Memory B cell (primary cell): ENCODE measurements at places on chromosomes 11 and 22.
A peak's percentile ranks its signal among the peaks of the same experiment; 100 is the strongest.

DNA sequence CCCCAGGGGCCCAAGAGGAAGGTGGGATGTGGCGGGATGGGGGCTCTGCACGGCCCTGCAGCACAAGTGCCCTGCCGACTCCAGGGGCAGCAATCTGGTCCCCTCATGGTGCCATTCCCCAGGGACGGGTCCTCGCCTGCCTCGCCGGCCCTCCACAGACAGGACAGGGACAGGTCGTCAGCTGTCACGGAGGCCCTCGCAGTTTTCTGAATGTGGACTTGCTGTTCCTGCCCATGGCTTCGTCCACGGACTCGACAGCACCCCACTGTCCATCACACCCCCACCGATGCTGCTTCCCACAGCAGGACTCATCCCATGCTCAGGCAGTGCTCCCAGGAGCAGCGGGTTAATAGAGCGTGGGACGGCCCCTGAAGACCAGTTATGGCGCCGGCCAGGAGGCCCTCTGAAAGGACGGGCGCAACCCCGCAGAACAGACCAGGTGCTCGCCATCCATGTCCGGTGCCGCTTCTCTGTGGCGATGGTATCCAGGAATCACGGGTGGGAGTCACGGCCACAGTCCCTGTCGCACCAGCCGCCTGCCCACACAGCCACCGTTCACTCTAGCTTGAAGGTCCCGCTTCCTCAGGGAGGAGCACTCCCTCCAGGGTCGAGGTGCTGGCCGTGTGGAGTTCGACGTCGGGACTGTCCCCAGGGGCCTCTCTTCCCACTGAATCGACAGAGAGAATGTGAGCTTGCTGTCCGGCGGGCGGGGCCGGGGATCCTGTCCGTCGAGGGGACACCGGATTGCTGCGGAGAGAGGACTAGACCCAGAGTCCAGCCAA lies 18.5 kb upstream of the MUC2 start:
- no peak for DNase-seq

DNA sequence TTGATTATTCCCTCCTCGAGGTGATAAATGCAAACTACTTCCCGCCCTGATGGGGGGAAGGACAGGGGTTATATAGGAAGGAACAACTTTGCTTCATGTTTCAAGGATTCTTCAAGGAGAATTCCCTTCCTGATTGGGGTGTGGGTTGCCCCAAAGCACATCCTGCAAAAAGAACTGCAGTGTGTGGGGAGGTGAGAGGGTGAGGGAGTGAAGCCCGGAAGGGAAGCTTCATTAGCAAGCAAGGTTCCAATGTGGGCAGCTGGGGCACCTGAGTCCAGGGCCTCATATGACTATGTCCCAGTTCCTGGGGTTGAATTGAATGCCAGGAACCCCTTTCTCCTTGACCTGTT lies 326.0 kb downstream of the MN1 start:
- DNase-seq: no peak

DNA sequence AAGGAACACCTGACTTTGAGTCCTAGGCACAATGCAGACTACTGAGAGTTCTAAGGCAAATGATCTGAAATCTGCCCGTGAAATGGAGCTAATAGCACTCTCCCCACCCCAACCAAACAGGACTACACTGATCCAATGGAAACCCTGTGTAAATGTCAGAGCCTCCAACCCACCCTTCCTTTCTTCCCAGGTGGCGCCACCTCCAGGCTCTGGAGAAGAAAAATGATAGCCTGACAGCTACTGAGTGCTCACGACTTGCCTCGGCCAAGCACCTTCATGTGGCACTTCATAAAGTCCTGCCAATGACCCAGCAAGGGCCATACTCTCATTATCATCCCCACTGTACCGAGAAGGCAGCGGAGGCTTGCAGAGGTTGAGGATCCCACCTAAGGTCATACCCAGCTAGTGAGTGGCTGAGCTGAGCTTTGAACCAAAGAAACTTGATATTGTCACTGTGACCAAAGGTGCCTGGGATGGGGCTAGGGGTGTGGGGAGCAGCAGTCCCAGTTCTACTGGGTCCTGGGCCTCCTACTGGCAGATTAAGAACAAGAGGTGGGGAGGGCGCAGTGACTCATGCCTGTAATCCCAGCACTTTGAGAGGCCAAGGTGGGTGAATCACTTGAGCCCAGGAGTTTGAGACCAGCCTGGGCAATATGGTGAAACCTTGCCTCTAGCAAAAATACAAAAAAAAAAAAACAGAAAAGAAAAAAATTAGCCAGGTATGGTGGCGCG lies 20.5 kb downstream of the TST start:
- DNase-seq: no peak

DNA sequence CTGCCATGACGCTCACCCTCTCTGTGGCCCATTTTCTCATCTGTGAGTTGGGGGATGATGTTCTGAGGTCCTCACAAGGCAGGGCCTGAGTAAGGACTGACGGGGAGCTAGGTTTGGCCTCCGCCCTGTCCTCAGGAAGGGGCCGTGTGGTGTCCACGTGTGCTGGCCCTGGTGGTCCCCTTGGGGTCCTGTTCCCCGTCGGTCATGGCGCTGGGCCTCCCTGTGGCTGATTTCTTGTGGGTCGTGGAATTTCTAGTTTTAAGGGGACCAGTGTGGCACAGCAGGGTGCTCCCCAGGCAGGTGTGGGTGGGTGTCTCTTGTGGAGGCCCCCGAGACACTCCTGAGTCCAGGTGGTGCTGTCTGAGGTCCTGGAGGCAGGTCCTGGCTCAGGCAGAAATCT lies 5.9 kb downstream of the LINC01488 start:
- no peak for DNase-seq

- DNase-seq: no peak
Measured at GRCh38 chr11:114036147-114036811, 23.2 kb upstream of the ZBTB16 start.

- no peak for DNase-seq
Measured at GRCh38 chr11:88335284-88335683, 2.3 kb downstream of the CTSC start.

- peak; percentile 100 for DNase-seq
Measured at GRCh38 chr22:31749636-31750364, at the start of gene PRR14L. Gene PRR14L (minus strand): TSS chr22:31750132. CDS start chr22:31738860, 11,272 bp downstream.

DNA sequence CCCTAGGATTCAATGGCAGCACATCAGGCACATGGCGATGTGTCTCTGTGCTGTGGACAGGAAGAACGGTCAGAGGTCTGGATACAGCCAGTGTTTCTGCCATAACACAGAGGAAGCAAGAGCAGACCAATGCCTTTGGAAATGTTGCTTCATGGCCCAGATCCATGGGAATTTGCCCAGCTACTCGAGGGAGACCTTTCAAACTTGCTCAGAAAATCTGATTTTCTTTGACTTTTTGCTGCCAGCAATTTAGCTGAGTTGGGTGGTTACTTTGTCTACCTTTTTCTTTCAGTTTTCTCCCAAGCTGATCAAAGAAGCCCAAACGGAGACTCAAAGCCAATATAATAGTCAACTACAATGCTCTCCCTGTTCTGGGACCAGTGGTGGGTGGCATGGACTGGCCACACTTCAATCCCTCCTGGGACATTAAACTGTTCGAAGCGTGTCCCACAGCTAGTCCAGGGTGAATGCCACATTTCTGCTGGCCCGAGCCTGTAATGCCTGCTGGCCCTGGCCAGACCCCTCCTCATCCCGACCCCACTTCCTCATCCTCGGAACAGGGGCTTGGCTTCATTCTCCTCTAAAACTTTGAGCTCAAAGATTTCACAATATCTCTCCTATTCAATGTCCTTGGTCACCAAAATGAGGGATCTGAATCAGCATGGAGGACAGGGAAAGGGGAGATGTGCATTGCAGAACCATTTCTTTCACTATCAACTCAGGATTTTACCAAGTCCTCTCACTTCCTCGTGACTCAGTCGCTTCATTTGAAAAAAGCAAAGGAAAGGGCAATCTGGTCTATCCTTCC lies 93.3 kb downstream of the ABTB2 start:
- no peak for DNase-seq

DNA sequence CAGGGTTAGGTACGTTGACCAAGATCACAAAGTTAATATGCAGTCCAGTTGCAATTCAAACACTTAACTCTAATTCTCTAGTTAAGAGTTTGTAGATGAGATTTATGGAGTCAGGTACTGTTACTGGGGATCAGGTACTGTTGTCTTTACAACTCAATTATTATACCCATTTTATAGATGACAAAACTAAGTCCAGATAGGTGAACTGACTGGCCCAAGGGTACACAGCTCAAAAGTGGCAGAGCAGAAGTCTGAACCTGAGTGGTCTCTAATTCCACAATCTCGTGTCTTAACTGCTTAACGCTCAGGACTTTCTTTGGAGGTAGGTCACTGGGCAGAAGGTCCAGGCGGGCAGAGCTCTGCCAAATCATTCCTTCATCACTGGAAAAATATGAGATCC lies 77.5 kb downstream of the DSCAML1 start:
- no peak for DNase-seq

DNA sequence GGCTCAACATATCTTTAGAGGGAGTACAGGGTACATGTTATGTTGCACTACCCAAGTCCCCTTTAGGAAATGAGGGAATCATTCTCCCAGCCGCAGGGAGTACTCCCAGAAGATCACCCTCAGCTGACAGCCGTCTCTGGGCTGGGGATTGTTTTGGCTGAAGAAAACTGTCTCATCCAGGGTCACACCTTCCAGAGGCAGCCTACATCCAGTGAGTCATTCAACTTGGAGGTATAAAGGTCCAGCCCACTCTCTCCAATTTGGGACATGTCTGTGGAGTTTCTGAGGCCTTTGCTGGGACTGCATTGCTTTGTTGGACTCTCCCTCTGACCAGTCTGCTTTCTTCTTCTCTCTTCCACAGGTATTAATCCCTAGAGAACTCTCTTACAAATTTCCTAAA lies 42.1 kb downstream of the RASSF10 start:
- no peak for DNase-seq

DNA sequence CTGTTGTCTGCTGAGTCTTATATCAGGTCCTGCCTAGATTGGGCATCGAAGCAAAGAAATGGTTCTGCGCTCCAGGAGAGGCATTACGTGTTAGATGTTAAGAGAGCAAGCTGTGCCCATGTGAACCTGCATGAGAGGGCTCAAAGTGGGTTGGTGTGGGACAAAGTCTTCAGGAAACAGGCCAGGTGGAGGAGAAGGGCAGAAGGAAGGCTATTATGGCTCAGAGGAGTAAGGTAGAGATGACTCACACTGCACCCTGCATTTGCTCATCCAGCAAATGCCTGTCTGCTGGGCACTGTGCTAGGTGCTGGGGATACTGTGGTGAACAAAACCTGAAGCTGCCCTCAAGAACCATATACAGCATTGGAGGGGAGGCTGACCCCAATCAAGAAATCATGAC lies 5.8 kb downstream of the USP35 start:
- DNase-seq: no peak

GRCh38 chr11:72817966-72818365 lies 3.8 kb downstream of the ATG16L2 start:
- DNase-seq: no peak

DNA sequence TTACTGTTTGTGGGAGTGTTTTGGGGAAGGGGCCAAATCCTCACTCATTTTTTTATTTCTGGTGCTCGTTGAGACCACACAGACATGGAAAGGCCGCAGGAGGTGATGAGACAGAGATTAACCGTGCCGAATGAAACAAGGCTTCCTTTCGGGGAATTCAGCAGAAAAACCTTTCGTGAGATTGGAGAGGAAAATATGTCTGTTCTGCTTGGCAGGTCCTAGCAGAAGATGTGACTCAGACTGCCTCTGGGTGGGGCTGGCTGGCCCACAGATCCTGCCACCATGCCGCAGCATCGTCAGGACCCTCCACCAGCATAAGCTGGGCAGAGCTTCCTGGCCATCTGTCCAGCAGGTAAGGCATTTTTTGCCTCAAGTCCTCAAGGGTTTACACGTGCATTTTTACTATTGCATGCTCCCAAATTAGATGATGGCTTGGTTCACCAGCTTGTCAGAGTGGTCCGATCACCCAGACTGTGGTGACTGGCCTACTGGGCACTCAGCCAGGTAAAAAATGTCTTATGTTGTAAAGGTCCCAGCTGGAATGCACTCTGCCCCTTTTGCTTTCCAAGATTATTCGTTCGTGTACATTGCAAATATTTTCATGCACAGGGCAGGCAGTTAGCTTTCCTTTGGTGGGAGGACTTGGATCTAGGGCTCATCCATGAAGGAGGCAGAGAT lies 1.5 kb downstream of the DDB2 start:
- no peak for DNase-seq

GRCh38 chr11:10410844-10411200 lies 44.2 kb upstream of the AMPD3 start:
- no peak for DNase-seq

- no peak for DNase-seq
Measured at GRCh38 chr11:66159324-66159984, 89.4 kb downstream of the PACS1 start.

DNA sequence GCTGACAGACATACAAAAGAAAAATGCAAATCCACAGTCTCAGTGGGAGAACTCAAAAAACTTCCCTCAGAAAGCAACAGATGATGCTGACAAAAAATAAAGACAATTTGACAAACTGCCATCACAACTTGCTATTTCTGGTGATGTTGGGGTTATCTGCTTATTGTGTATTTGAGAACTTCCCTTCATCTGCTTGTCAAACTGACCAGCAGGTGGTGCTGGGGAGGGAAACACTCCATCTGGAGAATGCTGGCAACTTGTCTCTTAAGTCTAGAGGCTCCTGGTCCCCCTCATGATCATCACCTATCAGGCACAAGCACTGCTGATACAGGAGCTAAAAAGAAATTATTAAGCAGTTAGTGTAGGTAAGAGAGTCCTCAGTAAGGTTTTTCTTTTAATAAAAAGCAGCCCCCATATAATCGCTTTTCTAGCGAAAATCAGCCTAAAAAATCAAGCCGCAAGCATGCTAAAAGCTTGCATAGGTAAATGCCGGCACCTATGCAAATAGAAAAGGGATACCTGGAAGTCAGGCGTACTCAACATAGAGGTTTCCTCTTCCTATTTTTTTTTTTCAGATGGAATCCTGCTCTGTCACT lies 9.8 kb upstream of the FAM111B start:
- peak; percentile 36 for DNase-seq

GRCh38 chr11:78952890-78953289 lies 378.2 kb upstream of the NARS2 start:
- no peak for DNase-seq

DNA sequence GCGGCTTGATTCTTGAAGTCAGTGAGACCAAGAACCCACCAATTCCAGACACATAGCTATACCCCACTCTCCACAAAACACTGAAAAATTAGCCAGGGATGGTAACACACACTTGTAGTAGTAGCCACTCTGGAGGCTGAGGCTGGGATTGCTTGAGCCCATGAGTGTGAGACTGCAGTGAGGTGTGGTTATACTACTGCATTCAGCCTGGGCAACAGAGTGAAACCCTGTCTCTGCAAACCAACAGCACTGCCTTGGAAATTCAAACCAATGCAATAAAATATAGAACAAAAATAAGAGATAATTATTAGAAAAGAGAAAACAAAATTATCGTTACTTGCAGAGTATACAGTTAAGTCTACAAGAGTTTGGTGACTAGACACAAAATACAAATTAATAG lies 20.2 kb upstream of the PRDM10 start:
- no peak for DNase-seq
